ENCODE measurements at places on chromosomes 11 and 22.

DNA sequence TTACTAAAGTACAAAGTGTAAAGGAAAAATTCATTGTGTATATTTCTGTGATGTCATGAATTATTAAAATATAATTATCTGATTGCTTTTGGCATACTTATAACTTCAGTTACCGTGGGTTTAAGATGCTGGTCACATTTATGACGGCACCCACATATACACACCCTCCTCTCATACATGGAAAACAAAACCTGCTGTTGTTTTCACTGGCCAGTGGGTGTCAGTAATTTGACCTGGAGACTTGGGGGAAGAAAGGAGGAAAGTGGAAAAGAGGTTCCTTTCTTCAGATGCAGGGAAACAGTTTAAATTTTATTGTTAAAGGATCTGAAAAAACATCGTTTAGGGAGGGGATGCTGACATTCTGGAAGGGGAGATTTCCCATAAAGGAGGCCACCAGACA is 742 bp upstream of the BBOX1 start:
- DNase-seq: no peak

GRCh38 chr11:15901054-15901453 is 455.3 kb downstream of the SOX6 start:
- no peak for DNase-seq

- DNase-seq: no peak
Observed at GRCh38 chr11:105368711-105369110, 229.1 kb upstream of the CARD18 start.

DNA sequence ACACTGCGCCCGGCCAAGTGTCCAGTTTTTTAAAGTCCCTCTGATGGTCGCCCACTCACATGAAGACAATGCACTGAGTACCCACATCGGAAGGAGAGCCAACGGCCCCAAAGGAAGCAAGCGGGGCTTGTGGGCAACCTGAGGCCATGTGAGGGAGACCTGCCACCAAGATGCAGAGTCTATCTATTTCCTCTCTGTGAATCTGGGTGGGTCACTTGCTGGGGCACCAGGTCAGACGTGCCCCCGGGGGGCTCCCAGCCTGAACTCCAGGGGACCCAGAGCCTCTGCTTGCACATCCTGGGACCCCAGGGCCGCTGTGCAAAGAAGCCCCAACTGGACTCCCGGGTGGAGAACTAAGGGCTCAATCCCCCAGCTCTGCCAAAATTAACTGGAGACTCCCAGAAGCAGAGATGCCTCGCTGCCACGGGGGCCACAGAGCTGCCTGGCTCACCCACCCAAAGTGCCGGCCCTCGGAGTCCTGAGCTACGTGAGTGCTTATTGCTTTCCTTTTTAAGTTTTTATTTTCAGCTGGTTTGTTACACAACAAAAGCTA is 106.4 kb downstream of the BRD1 start:
- no peak for DNase-seq

GRCh38 chr11:26527685-26528084 is 44.4 kb downstream of the MUC15 start:
- no peak for DNase-seq

GRCh38 chr11:60852117-60852981 is 3.4 kb downstream of the PTGDR2 start:
- DNase-seq: no peak

GRCh38 chr22:25193548-25193947 is 6.1 kb upstream of the CRYBB3 start:
- DNase-seq: no peak

DNA sequence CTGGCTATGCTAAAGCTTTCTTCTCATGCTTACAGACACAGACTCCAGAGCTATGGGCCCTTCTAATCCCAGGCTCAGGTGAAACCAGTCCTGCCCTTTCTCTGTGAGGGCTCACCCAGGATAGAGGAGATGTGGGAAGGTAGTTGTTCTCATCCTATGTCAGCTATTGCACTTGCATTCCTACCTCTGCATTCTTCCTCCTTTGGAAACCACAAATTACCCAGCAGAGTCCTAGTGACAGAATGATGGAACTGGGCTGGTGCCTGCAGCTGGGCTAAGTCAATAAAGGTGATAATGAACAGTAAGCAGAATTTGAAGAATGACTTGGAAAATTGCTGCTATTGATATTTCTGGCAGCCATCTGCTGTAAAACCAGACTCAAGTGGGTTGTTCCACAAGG is 560.0 kb downstream of the TMEM135 start:
- no peak for DNase-seq

DNA sequence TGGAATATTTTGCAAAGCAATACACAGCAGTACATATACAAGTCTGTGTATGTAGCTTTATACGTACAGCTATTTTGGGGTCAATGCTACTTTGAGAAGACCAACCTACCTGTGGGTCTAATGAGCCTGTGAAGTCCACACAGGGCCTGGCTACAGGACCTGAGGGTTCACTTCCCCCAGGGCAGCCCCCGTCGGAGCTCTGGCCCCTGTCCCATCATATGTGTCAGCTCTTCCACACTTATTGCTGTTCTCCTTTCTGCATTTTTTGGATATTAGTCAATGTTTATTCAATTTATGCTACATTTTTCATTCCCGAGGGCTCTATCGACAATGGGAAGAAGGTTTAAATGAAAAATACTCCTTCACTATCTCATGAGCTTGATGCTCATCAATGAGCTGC is 1473.6 kb downstream of the BRD1 start:
- no peak for DNase-seq

GRCh38 chr11:89736566-89736965 is 26.5 kb downstream of the TRIM77 start:
- no peak for DNase-seq

GRCh38 chr11:17927041-17927440 is 85.8 kb downstream of the SERGEF start:
- no peak for DNase-seq

DNA sequence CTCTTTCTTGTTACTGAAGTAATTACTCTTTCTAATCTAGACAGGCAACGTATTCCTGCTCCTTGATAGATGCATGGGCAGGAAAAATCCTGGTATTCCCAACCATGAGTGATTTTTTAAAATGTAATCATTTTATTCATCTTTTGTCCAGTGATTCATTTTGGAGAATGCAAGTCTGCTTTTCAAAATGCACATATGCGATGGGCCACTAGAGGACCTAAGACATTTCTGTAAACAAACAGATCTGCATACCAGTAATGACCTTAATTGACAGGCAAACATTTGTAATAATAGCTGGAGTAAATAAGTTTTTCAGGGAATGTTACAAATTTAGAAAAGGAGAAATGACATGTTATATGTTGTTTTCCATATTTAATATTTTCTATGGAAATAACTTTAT is 1167.6 kb downstream of the JRKL start:
- no peak for DNase-seq

DNA sequence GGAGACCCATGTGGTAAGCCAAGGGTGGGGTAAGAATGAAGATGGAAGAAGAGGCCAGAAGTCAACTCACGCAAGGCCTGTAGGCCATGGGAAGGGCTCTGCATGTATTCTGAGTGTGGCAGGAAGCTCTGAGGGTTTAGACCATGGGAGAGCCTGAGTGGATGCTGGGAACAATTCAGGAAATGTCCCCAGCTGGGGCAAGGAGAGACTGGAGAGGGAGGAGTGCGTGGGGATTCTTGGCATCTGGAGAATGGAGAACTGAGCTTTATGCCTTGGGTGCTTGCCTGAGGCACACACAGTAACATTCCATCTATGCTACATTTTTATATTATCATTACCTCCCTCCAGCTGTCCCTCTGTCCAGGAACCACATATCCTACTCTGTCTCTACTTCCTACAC is 50.4 kb upstream of the CD82 start:
- DNase-seq: no peak

- DNase-seq: peak; percentile 87
Observed at GRCh38 chr11:74636630-74637184, 44.3 kb downstream of the POLD3 start.

DNA sequence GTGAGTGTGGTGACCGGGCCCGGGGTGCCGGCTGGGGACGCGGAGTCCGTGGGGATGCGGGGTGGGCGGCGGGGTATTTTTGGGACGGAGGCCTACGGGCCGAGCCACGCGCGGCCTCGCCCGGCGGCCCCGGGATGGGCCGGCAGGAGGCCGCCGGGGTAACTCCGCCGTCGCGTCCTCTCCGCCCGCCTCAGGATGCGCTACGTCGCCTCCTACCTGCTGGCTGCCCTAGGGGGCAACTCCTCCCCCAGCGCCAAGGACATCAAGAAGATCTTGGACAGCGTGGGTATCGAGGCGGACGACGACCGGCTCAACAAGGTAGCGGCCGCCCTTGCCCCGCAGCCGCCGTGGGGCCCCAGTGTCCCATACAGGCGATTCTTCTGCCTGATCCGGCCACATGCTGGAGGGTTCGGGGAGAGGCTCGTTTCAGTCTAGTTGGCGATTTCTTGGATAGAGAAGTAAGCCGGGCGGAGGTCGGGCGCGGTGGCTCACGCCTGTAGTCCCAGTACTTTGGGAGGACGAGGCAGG is 337 bp downstream of the RPLP2 start:
- DNase-seq: no peak

DNA sequence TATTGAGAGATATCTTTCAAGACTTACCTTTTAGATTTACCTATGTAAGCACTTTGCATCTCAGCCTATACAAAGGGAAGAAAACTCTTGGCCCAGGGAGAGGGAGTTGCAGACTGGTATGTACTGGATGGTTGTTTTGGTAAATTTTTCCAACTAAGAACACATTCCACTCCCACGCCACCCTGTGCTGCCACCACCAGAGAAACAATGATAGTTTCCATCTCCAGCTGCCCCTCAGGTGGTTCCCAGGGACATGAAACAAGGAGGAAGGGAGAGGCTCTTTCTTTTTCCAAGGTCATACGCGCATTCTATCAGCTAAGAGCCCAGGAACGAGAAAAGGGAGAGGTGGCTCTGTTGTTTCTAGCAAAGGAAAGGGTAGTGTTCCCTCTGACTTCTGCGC is 34.4 kb downstream of the CCDC34 start:
- DNase-seq: no peak

GRCh38 chr11:15523543-15523942 is 408.8 kb downstream of the INSC start:
- no peak for DNase-seq

DNA sequence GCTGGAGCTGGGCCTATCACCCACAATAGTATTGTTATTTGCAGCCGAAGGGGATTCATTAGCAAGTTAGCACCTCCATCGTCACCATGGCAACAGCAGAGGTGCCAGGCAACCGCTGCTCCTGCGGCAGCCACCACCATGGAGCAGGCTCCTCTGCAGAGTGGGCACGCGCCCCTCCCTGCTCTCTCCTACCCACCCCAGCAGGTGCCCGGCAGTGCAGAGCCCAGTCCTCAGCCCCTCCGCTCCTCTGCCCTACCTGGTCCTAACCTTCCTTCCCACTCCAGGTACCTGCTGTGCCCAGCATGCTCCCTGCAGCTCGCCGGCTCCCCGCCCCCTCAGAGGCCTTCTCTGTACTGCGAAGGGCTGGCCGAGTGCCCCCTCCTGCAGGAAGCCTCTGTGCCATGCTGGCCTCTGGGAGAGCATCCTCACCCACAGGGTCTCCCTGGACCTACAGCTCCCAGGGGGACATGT is 3.6 kb downstream of the DUSP8 start:
- DNase-seq: no peak

Measured in AG10803 (cell line).